ENCODE measurements at places on chromosomes 13 and 19.
A peak's percentile ranks its signal among the peaks of the same experiment; 100 is the strongest.

DNA sequence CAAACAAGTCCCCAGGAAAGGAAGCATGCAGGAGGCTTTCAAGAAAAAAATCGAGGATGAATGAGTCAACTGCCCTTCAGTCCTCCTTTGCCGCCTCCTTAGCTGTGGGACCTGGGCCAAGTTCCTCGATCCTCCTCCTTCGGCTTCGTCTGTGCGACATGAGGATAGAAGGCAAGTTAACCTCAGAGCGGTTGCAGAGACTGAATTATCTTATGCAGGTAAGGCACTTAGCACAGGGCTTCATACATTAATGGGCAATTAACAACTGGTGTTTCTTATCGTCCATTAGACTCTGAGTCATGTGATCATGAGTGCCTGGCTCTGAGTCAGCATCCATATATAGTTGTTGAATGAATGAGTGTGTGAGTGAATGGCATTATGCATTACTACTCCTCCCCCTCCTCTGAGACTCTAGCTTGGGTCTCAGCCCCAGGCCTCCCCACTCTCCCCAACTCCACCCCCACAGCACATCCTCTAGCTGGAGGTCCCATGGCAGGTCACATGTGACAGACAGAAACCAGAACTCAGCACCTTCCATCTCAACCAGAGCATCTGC lies 1.6 kb upstream of the TTC9B start:
- DNase-seq = no peak

GRCh38 chr19:50969413-50969760 lies at the start of gene KLK6:
KLK6 (minus strand) TSS chr19:50969591; CDS start chr19:50968104, 1,487 bp downstream.
- no peak for DNase-seq

GRCh38 chr13:94196413-94196812 lies 283.1 kb downstream of the DCT start:
- DNase-seq = no peak

GRCh38 chr13:95627590-95627989 lies 16.9 kb downstream of the DZIP1 start:
- DNase-seq = no peak

- DNase-seq = no peak
Measured at GRCh38 chr13:59094181-59094580, 1069.5 kb downstream of the DIAPH3 start.

DNA sequence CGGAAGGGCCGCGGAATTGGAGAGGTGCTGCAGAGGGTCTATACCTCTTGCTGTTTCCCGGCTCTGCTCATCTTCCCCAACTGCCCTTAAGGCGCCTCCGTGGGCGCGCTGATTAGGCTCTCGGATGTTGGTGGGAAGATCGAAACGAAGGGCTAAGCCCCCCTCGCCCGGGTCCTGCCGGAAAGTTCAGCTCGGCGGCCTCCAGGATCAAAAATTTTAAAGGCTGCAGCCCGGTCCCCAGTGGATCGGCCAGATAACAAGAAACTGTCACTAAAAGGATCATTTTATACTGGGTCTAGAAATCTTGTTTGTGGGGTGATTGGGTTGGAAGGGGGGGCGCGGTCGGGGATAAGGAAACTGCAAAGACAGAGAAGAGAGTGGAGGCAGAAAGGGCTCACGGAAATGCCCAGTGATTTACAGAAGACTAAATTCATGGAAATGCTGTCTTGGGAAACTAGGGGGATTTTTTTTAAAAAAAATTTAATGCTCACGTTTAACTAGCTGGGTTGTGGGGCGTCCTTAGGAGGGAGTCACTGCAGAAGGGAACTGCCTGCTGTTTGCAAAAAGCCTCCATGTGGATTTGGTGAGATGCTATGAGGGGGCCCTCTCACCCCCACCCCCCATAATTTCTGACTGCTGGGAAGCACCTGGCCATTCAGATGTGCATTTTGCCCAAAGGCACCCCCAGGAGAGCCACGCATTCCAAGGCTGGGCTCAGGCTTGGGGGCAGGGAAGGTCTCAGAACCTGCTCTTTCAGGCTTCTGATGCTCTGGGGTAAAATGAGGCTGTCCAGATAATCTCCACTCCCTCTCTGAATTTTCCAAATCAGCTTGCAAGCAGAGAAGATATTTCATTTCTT lies 7.7 kb downstream of the CDX2 start:
- peak; percentile 17 for DNase-seq

DNA sequence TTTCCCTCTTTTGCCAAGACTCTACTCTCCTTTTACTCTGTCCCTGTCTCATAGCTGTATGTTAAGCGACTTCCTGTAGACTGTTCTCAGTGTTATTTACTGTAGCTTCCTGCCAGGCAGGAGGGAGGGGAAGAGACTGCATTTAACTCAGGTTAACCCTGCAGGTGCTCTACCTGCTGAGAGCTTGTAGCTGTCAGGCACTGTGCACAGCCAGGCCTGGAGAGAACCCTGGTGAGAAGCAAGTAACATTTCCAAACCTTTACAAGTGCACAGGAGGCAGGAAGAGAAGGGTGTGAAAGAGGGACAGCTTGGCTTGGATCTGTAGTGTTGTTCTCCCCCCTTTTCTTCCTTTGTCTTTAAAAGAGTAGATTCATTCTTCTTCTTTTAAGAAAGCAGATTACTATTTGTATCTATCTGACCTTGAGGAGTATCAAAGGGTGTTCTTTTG lies 167.1 kb downstream of the LMO7 start:
- DNase-seq = no peak

DNA sequence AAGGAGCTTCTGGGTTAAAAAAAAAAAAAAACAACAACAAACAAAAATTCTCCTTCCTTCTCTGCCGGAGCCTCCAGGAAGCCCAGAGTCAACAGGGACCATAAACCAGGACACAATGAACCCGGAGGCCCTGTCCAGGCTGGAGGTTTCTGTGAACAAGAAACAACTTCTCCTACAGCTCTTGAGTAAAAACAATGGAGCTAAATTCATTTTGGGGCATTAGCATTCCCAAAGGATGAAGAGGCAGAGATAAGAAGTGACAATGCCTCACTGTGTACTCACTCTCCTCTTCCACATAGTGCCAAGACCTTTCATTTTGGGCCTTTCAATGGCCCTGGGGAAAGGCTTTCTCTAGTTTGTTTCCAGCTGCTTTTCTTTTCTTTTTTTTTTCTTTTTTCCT lies 9.0 kb downstream of the RHPN2 start:
- DNase-seq = no peak

DNA sequence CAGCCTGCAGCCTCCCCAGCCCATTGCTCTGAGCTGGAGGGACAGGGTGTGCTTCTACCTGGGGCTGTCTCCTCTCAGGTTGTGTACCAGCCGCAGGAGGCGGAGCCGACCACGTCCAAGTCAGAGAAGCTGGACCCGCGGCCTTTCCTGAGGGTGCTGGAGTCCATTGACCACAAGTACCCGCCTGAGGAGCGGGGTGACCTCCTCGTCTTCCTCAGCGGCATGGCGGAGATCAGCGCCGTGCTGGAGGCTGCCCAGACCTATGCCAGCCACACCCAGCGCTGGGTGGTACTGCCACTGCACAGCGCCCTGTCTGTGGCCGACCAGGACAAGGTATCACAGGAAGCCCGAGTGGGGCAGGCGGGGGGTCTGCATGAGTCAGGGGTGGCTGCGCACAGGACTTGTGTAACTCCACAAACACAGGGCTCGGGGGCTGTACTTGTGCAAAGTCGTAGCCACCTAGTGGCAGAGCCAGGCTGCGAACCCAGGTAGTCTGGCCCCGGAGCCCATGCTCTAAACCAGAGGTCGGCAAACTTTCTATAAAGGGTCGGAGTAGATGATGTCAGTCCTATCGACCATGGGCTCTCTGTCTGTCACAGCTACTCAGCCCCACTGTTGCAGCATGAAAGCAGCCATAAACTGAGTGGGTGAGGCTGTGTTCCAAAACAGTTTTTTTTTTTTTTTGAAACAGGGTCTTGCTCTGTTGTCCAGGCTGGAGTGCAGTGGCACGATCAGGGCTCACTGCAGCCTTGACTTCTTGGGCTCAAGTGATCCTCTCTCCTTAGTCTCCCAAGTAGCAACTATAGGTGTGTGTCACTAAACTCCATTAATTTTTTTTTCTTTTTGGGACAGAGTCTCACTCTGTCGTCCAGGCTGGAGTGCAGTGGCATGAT lies 8.9 kb downstream of the DHX34 start:
- DNase-seq = peak; percentile 31

GRCh38 chr13:79346300-79346914 lies 59.6 kb downstream of the RBM26 start:
- DNase-seq = no peak

GRCh38 chr13:95492044-95492801 lies 60.3 kb upstream of the CLDN10 start:
- no peak for DNase-seq

DNA sequence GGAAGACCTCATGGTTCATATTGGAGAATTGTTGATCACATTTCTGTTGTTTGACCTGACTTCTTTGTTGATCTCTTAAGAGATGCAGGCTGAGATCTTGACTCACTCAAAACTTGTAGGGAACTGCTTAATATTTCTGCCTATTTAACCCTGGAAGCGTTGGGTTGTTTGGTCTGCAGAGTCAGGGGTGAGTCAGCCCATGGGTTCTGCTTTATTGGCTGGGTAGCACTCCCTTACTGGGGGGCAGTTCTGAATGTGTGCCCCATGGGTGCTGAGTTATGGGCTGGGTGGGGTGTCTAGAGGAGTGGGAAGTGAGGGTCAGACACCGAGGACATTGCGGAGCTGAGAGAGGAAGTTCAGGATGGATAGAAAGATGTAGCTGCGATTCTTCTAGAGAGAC lies 87.9 kb downstream of the LRCH1 start:
- DNase-seq = no peak

DNA sequence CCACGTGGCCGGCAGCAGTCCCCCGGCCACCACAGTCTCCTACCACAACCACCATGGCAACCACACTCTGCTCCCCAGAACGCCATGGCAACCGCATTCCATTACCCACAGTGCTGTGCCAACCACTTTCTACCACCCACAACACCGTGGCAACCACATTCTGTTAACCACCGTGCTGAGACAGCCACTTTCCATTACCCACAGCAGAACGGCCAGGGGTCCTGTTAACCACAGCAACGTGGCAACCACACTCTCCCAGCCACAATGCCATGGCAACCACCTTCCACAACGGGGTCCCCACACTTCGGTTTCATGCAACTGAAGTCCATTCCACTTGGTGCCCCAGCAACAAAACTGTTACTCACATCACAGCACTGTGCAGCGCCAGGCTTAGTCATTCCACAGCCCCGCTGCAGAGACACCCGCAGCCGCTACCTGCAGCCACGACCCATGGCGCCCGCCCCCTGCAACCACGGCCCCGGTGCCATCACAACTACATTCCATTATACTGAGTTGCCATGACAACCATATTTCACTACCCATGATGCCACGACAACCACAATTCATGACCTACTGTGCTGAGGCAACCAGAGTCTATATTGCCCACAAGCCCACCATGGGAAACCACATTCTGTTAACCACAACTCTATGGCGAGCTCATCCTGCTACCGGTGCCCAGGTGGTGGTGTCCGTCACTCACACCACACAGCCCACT lies 10.0 kb downstream of the DPF1 start:
- DNase-seq = no peak

GRCh38 chr13:100657881-100658315 lies 16.7 kb downstream of the TMTC4 start:
- no peak for DNase-seq

- no peak for DNase-seq
Measured at GRCh38 chr13:108121406-108121805, 93.9 kb downstream of the LIG4 start.

DNA sequence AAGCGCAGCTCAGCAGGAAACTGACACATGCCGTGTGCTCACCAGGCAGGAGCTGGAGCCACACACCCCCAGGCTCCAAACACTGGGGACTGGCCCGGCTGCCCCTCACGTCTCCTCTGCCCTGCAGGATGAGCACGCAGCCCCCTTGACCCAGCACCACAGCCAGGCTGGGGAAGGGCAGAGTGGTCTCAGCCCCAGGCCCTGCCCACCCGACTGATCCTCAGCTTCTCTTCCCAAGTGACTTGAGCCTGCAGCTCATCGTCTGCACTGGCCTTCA lies 20.3 kb downstream of the GRTP1 start:
- DNase-seq = no peak

DNA sequence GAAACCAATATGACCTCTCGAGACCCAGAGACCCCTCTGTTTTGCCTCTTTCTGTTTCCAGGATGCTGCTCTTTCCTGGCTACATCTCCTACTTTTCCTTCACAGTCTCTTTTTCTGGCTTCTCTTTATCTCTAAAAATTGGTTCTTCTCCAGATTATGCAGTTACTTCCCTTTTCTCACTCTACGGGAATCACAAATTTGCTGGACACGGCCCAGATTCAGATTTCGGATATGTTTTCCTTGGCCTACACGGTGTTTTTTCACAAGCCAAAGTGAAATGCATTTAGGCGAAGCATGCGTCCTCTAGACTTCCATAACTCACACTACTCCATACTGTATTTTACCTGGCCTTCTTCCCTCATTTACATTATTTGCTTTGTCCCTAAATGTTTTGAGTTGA lies 214.7 kb upstream of the MIR17HG start:
- no peak for DNase-seq

- DNase-seq = no peak
Measured at GRCh38 chr13:100680131-100680530, 5.5 kb upstream of the TMTC4 start.

- no peak for DNase-seq
Measured at GRCh38 chr13:78032132-78032531, 113.5 kb upstream of the EDNRB start.

DNA sequence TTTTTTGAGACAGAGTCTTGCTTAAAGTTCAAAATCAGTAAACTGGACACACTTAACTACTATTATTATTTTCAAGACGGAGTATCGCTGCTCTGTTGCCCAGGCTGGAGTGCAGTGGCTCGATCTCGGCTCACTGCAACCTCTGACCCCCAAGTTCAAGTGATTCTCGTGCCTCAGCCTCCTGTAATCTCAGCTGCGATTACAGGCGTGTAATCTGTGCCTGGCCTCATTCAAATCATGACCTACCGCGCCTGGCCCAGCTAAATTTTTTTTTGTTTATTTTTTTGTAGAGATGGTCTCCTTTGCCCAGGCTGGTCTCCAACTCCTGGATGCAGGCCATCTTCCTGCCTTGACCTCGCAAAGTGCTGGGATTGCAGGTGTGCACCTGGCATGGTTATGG lies 23.0 kb downstream of the ZNF101 start:
- no peak for DNase-seq

DNA sequence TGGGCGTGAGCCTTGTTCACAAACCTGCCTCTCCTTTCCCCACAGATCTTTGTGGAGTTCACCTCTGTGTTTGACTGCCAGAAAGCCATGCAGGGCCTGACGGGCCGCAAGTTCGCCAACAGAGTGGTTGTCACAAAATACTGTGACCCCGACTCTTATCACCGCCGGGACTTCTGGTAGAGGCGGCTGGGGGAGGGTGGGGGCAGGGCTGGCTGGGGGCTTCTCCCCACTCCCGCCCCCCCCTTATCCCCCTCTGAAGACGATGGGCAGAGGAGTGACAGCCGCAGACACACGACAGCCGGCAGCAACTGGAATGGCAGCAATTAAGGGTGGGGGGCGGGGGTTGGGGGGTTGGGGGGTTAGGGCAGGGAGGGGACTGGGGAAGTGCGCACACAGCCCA lies 1.1 kb upstream of the EPN1 start:
- DNase-seq = no peak
